ENCODE measurements at places on chromosomes 7 and 10.

- no peak for DNase-seq
Observed at GRCh38 chr10:51638737-51639136, 60.7 kb downstream of the CSTF2T start.

DNA sequence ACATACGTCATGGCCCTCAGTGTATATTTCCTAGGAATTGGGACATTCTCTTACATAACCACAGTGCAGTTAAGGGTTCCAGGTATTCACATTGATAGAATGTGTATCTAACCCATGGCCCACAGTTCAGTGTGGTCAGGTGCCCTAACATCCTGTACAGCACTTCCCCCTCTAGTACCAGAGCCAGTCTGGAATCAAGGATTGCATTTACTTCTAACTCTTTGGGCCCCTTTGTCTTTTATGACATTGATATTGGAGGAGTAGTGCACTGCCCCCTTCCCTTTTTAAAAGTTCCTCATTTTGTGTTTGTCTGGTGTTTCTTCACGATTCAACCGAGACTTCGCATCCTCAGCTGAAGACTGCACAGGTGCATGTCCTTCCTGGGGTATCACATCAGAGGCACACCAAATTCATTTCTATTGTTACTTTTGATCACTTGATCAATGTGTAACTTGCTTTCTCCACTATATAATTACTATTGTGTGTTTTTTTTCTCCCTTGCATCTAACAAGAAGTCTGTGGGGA lies 22.4 kb upstream of the NPFFR1 start:
- DNase-seq: no peak

DNA sequence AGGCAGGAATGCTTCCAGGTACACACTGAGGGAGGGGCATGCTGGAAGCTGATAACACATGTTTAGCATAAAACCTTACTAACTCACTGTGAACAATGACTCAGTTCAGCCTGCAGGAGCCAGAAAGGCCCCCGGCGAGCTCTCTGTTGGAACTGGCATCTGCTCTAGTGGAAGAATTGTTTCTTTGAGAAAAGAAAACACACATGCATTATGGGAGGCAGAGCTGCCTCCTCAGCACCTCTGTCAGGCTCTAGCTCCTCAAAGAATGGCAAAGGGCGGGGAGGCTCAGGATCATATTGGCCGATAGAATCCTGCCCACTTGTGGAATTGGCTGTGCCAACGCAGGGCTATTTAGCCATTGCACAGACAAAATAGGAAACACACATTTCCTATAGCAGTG lies 338.3 kb downstream of the CXCL12 start:
- DNase-seq: no peak

GRCh38 chr10:58282615-58283014 lies 13.7 kb downstream of the CISD1 start:
- no peak for DNase-seq

GRCh38 chr7:42688056-42688371 lies 223.9 kb downstream of the C7orf25 start:
- DNase-seq: no peak

All from fibroblast of skin of left biceps (primary cell).